ENCODE measurements at places on chromosomes 4 and X.

GRCh38 chr4:1011666-1012033 is 224 bp downstream of the FGFRL1 start:
- H3K4me3 ChIP-seq = no peak overlapping the region
- H3K27ac ChIP-seq = no peak overlapping the region
- no peaks in the 10 kb centered on the region for H3K4me1 ChIP-seq
- H3K36me3 ChIP-seq = no peaks in the 10 kb centered on the region
- no peaks in the 10 kb centered on the region for H3K27me3 ChIP-seq

GRCh38 chrX:8969378-8969777 is 64.5 kb downstream of the FAM9B start:
- H3K27ac ChIP-seq = no peak overlapping the region
- no peak overlapping the region for H3K4me3 ChIP-seq
- no peak for DNase-seq
- no peaks in the 10 kb centered on the region for H3K4me1 ChIP-seq

- H3K27me3 ChIP-seq = no peaks in the 10 kb centered on the region
- no peak overlapping the region for H3K4me3 ChIP-seq
- H3K27ac ChIP-seq = no peak overlapping the region
- no peak for DNase-seq
- no peaks in the 10 kb centered on the region for H3K36me3 ChIP-seq
- H3K4me1 ChIP-seq = no peaks in the 10 kb centered on the region
These were observed 172.9 kb upstream of the TTC29 start for GRCh38 chr4:147118528-147118927.

DNA sequence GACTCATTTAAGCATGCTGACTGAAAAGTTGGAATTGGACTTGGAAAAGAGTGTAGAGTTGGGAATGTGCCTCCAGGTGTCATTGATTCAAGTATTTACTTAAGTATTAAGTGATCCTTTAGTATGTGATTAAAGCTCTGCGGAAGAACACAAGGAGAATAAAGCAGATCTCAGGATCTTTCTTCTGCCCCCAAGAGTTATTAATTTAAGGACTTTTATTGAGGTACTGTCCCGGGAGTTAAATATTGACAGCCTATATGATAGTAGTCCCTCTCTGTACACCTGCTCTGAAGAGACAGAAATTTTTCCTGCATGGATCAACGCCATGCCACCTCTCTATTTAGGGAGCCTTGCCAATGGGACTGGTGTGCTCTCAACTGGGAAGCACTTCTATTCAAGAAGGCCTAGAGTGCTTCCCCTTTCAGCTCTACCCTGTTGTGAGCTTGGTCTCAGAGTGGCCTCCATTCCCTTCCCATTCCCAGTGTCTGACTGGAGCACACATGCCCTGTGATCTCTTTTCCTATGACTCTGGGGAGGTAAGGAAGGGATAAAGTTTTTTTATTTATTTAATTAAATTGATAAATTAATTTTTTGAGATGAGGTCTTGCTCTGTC is 75.9 kb downstream of the SHISA3 start:
- H3K36me3 ChIP-seq = no peaks in the 10 kb centered on the region
- no peak for DNase-seq
- H3K4me1 ChIP-seq = no peaks in the 10 kb centered on the region
- no peaks in the 10 kb centered on the region for H3K27me3 ChIP-seq
- H3K27ac ChIP-seq = no peak overlapping the region

GRCh38 chr4:57369446-57369845 is 259.3 kb upstream of the IGFBP7 start:
- no peak overlapping the region for H3K4me3 ChIP-seq
- H3K36me3 ChIP-seq = no peaks in the 10 kb centered on the region

GRCh38 chr4:173367285-173367684 is 3.5 kb upstream of the SAP30 start:
- H3K27ac ChIP-seq = peak overlapping the region; percentile 4
- no peak for DNase-seq
- H3K36me3 ChIP-seq = no peaks in the 10 kb centered on the region
- H3K4me3 ChIP-seq = no peak overlapping the region

Measured in DND-41 (cell line).